ENCODE measurements at places on chromosomes 5 and 9.
A peak's percentile ranks its signal among the peaks of the same experiment; 100 is the strongest.

- DNase-seq, result no peak
These were observed 41.3 kb upstream of the GHR start for GRCh38 chr5:42381973-42382372.

- DNase-seq, result no peak
These were observed 54.5 kb downstream of the DOCK8 start for GRCh38 chr9:269081-269711.

DNA sequence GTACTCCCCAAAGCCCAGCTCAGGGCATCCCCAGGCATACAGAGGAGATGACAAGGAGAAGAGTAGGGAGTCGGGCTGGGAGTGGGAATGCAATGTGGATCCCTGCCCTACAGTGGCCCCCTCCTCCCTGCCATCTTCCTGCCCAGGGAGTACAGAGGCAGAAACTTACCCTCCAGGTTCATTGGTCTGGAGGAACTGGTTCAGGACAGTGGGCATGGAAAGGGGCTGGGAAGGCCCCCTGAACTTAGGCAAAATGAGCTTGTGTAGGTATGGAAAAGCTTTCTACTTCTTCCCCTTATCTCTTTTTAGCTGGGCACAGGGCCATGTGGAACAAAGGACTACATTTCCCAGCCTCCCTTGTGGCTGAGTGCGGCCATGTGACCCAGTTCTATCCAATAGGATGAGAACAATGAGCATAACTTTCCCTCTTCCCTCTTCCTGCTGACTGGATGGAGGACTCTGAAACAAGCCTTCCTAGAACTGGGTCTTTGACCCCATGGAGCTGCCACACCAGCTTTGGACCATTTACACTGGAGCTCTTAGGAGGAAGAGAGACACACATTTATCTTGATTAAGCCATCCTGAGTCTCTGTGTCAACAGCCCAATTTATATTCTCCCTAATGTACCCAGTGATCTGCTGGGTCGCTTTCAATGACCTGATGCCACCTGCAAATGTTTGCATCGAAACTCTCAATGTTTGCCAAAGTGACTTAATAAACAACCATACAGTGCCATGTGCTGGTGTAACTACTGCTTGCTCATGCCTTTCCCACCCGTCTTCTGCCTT is 25.0 kb upstream of the HMCN2 start:
- DNase-seq, result peak; percentile 62

DNA sequence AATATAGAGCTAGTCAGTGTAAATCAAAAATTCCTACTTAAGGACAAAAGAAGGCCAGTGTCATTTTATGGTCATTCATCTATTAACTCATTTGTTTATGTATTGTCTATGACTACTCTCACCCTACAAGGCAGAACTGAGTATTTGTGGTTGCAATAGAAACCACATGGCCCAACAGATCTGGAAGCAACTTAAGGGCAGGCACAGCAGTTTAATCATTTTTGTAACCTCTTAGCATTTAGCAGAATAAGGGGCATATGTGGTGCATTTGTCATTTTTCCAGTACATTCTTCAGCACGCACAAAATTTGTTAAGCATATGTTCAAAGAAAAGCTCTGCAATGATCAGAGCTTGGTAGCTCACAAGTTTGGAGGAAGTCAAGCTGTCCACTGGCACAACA is 1.1 kb downstream of the FKBP15 start:
- DNase-seq, result no peak

- DNase-seq, result no peak
These were observed 46.2 kb downstream of the MCTP1 start for GRCh38 chr5:95238560-95239325.

DNA sequence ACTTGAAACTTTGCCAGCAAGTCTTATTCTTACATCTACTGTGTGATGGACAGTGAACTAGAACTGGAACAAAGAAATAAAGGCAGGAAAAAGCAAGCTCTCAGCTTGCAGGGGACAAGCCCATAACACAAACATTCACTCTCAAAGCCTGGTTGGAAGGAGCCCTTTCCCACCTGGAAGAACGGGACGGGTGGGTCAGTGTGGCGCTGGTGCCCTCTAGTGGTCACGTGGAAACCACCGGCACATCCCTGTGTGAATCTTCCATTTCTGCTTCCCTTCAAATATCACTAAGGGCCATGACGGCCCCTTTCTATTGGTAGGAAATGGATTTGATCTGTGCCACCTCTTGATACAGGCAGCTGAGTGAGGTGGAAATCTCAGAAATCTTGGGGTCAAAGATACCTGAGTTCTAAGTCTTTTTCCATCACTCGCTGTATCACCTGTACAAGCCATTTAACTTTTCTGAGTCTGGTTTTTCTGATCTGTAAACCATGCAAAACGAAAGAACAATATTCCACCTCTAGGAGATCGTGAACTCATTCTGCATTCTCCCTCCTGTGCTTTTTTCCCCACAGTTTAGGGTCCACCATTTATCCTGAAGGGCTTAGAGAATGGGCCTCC is 211.6 kb downstream of the MSX2 start:
- peak; percentile 42 for DNase-seq

DNA sequence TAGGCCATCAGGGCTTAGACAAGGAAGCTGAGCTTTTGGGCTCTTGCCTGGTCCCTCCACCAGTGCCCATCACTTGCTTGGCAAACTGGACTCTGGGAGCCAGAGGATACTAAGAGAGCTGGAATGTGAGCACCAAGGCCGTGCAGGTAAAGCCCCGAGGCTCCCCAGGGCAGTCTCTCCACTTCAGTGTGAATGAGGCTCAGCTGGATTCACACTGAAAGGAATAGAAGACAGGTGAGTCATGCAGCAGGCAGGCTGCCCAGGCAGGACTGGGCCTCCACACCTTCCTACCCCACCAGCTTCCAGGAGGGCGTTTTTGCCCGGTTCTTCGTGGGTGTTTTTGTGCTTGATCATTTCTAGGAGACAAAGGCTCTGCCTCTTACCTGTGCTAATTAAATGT is 7.3 kb upstream of the CTSV start:
- DNase-seq, result no peak

DNA sequence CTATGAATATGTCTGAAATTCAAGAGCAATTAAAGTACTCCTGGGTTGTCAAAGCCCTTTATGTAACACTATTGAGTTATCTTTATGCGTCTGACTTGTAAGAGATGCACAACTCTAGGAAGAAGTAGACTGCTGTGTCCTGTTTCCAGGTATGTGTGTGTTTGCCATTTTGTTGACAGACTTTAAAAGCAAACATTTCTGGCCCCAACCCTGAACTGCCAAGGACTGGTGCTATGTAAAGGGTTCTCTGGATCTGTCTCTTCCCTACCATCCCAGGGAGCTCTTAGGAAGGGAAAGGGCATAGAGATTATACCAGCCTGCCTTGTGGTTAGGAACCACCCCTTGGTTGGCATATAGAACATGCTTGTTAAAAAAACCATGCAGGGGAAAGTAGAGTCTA is 12.1 kb downstream of the SLC22A5 start:
- no peak for DNase-seq

- no peak for DNase-seq
These were observed 11.5 kb downstream of the PDLIM4 start for GRCh38 chr5:132268769-132269551.

DNA sequence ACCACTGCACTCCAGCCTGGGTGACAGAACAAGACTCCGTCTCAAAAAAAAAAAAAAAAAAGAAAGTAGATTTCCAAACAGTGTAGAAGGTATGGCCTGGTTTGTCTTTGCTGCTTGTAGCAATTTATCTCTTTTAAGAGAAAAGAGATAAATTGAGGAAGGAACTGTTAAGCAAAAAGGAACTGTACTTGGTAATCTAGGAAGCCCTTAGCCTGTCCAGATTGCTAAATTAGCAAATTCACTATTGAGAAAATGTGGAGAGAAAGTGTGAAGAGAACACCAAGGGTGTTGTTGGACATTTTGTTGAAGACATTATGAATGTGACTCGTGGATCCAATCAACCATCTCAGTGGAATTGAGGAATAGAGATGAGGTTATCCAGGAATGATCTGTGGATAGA is 13.0 kb upstream of the SUSD3 start:
- DNase-seq, result no peak

- DNase-seq, result peak; percentile 19
These were observed 33.6 kb upstream of the SARDH start for GRCh38 chr9:133771486-133772482.

DNA sequence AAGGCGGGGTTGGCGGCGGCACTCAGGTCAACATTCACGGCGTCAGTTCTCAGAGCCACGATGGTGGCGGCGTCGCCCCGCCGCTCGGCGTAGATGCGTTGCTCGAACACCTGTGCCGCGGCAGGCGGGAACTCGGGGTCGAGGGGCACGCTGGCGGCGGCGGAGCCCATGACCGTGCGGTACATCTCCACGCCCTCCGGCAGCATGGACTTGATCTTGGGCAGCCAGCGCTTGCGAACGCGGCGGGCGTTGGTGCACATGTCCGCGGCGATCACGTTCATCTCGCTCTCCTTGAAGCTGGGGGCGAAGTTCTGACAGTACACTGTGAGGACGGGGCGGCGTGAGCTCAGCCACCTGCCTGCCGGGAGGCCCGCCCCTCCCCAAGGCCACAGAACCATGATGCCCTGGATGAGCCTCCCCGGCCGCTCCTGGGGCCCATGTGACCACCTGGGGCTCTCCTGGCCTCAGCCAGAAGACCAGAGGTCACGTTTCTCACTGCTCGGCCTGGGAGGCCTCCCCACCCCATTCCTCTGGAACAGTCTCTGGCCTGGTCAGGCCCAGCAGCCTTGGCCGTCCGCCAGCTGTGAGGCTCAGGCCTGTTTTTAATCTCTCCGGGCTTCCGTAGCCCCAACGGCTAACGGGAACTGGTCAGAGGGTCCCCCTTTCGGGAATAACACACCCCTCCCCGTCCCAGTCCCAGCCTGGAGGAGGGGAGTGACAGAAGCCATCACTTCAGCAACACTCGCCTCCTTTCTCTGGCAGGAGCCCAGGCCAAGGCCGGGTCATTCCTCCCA is 50.7 kb upstream of the UBAC1 start:
- DNase-seq, result peak; percentile 93

All from heart left ventricle (tissue), 16 donors.